ENCODE measurements at places on chromosomes 7 and 10.

DNA sequence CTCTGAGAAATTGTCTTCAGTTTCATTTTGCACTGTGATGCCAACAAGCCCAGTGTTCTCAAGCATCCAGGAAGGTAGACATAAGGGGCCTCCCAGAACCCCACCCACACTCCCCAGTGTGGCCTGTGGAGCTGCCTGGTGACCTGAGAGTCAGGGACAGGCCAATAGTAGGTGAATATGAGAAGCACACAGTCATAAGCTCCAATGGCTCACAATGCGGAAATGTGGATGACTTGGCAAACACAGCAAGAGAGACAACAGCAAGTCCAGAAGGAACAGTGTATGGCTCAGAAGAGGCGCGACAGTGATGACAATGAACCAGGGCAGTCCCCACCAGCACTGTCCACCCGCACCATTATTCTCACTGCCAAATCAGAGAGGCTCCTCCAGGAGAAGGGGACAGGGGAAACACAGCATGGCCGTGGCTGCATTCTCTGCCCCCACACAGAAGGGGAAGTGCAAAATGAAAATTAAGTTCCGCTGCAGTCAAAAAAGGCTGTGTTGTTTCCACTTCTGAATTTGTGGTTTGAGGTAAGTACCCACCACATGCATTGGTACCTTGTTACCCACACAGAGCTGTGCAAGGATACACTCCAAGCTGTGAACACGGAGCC, 419.8 kb downstream of the GRID1 start:
- no peak for DNase-seq

GRCh38 chr10:38072552-38072951, 21.6 kb upstream of the ZNF37A start:
- DNase-seq: no peak

DNA sequence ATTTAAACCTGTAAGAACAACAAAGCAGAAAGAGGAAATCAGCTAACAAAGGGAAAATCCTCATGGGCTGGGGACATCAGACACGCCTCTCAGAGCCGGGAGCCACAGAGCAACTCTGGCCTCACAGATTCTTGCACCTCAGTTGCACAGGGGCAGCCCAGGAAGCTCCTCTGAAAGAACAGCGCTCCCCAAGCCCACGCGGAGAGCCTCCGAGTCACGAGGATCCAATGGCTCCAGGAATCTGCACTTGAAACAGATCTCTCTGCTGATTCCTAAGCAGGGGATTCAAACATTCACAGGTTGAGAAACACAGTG, 213.2 kb upstream of the MGMT start:
- DNase-seq: no peak

- no peak for DNase-seq
These were observed 11.7 kb downstream of the NUDT1 start for GRCh38 chr7:2253525-2254244.

DNA sequence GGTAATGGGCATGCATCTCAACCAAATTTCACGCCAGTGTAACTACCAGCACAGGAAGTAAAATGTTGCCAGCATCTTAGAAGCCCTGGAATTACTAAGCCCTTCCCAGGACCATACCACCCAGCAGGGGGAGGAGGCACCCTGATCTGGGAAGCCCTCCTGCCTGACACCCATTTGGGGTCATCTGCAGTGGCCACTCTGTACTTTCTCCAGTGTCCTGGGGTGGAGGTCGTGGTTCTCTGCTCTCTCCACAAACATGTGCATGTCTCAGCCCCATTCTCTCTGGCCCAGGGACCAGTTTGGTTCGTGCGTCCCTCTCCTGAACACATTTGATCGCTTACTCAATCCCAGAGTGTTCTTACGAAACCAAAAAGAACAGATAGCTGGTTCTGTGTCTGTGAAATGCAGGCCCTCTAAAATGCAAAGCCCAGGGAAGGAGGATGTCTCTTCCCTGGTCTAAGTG, 9.4 kb upstream of the LRRC27 start:
- DNase-seq: no peak

GRCh38 chr7:111475959-111476358, 86.3 kb downstream of the IMMP2L start:
- DNase-seq: no peak

DNA sequence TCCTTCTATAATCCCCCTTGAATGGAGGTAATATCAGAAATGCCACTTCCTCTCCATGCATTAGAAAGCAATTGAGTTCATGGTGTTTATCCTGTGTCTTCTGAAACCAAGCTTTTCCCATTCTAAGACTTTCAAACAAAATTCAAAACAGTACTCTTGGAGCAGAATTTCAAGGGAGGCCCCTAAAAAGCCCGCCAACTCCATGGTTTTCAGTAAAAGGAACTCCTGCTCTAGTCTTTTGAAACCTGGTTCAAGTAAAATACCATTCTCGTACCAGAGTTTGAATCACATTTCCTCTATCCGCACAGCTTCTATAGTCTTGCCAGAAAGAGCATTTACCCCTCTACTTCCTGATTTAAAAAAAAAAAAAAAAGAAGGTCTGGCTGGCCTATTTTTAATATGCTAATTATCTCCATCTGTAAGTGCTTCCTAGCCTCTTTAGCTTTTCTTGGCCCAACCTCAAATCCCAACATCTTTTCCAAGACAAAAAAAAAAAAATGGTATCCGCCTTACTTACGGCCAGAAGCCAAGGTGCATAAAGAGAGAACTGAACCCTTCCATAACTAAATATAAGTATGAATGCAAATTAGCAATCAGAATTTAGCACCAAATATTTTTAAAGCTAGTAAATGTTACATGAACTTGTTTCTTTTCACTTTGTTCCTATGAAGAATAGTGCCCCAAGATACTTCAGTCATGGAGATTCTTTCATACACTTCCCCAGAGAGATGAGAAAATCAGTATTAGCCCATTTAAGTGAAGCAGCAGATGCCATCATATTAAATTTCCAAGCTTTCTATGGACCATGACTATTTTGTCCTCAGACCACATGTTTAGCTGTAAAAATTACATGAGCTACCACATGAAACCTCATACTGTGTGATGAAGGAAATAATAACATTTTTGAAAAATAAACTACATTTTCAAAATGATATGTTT, 199.9 kb upstream of the FAM3C start:
- no peak for DNase-seq

- no peak for DNase-seq
These were observed at the start of gene PARD3 for GRCh38 chr10:34815185-34816084. Gene PARD3, minus strand, starts transcription at chr10:34815296. Its CDS starts 301 bp downstream, at chr10:34814995.

DNA sequence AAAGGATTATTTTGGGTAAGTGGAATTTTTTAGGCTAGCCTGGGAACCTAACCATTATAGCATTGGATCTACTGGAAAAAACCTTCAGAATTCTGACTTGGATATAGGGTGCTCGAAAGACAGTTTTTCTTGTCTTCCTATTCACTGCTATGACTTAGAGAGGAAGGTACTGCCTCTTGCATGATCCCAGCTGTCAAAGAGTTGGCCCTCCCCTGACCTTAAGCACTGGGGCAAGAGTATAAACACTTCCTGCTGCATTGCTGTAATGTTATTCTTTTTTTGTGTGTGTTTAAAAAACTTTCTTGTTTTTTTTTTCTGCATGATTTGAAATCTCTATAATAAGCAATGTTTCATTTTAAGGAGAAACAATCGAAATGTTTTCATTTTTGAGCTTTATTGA, 113.0 kb downstream of the LRMDA start:
- no peak for DNase-seq
